ENCODE measurements at places on chromosomes 2 and 18.

DNA sequence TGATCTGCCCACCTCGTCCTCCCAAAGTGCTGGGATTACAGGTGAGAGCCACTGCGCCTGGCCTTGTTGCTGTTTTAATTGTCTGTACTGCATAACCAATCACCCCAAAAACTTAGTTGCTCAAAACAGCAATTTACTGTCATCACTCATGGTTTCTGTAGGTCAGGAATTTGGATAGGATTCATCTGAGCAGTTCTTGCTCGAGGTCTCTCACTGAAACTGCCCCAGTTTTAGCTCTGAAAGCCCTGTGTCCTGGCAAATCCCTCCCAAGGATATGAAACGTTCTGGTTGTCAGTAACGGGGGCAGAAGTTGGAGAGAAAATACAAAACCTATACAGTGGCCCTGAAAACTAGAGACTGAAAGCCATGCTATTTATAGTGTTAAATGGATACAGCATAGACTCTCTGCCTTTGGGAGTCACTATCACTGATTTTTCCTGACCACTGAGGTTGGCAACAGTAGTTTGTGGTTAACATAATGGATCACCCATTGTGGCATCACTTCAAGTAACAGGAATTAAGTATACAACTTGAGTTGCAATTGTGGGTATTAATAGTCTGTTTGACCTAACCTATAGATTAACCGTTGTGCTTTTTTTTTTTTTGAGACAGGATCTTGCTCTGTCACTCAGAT lies 27.2 kb upstream of the ERICH2 start:
- DNase-seq, result no peak

DNA sequence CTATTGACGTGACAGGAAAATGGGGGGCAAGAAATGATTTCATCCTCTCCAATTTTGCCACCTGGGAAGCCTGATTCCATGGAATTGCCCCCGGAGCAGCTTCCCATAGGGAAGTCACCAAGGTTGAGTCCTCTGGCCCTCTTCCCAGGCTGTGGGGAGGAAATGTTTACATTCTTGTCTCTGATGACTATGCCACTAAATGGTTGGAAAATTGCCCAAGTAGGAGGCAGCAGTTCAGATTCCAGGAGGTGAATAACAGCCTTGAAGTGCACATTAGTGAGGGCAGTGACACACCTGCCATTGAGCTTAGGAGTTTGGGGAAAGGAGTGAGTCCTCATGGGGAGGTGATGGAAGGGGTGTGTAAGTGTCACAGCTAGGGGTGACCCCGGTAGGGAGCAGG lies 449.2 kb upstream of the DCC start:
- DNase-seq, result no peak

DNA sequence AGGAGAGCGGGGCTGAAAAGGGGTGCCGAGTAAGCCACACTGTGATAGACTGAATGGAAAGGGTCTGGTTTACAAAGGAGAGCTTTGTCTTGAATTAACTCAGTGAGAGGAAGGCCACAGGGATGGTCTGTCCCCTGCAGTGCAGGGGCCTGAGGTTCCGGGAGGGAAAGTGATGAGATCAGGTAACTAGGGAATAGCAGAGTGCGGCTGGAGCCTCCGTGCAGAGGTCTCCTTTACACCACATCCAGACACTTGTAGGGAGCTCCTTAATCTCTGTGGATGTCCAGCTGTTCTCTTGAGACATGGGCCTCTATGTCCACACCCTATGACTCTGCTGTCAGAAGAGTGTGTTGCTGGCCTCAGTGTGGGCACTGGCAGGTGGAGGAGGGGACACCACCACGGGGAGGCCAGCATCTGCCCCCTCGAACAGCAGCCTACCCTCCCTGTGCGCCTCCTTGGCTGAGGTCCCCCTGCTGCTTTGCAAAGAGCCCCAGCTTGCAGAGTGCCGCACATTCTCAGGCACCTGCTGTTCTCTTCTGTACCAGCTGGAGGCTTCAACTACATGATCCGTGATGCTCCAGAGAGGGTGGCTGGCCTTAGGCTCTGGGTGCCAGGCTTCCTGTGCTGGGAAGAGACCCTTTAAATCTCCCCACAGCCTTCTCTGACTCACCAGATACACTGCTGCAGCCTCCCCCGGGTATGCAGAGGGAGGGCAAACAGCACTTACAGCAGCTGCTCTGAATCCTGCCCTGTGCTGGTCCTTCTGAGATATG lies 25.9 kb downstream of the ENOSF1 start:
- no peak for DNase-seq

- DNase-seq, result no peak
These were observed 217.1 kb downstream of the MREG start for GRCh38 chr2:215796140-215796855.

DNA sequence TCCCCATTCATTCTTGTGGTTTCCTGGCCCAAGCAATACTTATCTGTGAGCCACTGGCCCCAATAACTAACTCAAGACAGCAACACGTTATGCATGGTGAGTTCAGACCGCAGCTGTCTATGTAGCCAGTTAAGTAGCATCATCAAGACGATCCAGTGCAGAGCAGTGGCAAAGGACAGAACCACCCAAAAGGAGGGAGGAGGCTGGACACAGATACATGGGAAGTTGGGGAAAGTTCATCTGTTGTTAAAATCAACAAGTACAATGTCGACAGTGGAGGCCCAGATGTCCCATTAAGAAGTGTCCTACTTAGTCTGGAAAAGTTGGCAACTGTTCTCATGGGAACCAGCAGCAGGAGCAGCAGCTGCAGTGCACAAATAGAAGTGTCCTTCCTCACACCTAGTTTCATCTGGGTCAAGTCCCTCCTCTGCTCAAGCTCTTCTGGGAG lies 106.9 kb upstream of the THOC1 start:
- DNase-seq, result no peak

GRCh38 chr2:117562654-117563053 lies 251.8 kb upstream of the DDX18 start:
- DNase-seq, result no peak

DNA sequence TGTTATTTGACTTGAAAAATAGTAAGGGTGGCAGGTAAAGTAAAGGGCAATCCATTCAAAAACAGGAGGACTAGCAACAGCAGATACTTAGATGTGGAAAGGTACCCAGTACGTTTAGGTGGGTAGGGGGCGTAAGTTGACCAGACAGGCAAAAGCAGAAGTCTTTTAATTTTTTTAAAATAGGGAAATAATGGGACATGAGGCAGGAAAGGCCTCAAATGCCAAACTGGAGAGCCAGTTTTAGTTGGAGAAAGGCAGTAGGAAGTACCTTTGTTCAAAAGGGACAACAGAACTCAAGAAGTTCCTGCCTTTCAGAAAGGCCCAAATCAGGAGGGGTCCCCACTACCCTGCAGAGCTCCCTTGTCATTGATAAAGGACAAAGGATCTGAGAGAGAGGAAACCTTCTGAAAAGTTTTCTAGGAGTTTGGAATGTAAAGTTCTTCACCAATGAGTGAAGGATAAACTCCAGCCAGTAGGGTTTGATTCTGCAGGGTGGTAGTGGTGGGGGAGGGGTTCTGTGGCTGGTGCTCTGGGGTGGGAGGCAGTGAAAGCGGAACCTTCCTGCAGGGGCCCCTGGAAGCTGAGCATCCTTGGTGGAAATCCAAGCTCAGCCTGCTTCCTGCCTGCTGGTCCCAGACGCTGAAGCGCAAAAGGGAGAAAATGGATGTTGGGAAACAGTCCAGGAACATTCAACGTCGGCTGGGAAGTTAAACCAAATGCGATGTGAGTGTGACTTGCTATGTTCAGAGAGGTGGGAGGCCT lies 40.1 kb downstream of the TMEM17 start:
- no peak for DNase-seq

DNA sequence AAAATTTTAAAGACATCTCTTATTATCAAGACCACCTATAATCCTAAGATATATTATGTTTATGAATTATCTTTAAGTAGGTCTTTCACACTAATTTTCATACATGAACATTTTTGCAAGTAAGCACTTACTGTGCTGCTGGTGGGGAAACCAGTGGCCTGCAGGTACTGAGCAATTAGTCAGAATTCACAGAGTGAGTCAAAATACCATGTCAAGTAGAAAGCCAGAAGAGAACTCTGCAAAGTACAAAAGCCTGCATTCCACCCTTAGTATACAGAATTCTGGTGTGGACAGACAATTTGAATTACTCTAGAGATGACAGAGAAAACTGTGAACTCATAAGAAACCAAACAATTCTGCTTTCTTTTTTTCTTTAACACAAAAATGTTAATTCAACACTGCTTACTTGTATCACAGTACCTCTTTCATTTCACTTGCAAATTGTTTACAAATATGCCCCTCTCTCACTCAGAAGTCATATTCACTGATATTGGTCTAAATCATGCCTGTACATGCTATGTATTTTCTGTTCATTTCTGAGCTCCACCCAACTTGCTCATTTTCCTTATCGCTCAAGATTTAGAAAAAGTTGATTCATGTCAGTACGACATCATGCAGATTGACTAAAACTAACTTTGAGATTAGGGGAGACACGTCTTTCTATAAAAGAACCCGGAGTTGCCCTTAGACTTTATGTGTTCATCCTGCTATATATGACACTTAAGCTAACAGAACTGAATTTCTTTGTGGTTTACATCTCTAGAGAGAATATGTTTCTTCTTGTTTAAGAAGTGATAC lies 182.9 kb downstream of the IKZF2 start:
- no peak for DNase-seq

DNA sequence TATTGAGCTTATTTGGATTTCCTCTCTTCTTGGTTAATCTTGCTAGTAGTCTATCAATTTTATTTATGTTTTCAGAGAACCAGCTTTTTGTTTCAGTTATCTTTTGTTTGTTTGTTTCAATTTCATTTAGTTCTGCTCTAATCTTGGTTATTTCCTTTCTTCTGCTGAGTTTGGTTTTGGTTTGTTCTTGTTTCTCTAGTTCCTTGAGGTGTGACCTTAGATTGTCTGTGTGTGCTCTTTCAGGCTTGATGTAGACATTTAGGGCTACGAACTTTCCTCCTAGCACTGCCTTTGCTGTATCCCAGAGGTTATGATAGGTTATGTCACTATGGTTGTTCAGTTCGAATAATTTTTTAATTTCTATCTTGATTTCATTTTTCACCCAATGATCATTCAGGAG lies 141.6 kb downstream of the ZNF236 start:
- no peak for DNase-seq

DNA sequence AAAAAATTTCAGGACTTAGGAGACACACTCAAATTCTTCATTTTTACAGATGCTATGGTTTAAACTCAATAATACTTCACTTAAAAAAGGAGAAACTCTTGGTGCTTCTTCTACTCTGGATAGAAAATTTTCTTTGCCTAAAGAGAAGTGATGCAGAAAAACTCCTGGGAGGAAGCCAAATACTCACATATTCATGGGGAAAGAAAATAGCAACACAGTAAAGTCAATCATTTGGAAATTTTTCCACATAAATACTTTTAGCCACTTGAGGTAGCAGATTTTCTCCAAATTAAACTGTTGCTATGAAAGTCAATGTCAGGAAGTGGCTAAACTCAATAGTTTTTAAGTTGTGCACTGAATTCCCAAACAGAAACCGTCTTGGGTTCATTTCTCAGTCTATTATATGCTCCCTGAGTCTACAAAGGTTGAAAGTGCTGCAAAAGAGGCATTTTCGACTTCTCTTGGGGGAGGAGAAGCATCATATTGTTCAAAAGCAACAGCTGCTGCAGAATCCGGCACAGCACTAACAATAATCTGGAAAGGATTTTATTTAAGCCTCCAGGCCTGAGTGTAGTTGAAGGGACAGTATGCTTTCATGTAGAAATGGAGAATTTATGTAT lies 81.1 kb downstream of the UPP2 start:
- DNase-seq, result no peak

GRCh38 chr2:73984922-73985307 lies 205 bp downstream of the TET3 start:
- DNase-seq, result peak; percentile 57

GRCh38 chr2:43194121-43194869 lies 32.1 kb downstream of the ZFP36L2 start:
- no peak for DNase-seq

- no peak for DNase-seq
These were observed 703 bp downstream of the UGGT1 start for GRCh38 chr2:128091726-128092080.

DNA sequence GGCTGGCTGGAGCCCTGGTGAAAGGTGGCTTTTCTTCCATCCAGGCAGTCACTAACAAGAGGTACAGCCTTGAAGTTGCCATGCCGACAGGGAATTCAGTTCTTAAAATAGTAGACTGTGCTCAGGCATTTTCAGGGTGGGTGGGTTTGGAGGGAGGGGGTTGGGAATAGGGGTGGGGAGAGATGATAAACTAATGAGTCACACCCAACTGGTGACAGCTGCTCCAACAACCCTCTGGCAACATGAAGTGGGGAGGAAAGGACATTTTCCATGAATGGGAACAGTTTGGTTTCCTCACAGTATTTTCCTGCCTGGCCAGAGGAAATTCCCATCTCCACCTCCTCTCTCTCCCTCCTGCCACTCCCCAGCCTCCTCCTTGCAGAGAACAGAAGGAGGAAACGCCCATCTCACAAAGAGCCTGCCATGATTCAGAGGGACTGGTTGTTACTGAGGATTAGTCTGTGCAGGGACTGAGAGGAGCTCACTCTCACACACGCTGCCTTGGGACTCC lies 113.0 kb upstream of the SLC1A4 start:
- DNase-seq, result no peak

DNA sequence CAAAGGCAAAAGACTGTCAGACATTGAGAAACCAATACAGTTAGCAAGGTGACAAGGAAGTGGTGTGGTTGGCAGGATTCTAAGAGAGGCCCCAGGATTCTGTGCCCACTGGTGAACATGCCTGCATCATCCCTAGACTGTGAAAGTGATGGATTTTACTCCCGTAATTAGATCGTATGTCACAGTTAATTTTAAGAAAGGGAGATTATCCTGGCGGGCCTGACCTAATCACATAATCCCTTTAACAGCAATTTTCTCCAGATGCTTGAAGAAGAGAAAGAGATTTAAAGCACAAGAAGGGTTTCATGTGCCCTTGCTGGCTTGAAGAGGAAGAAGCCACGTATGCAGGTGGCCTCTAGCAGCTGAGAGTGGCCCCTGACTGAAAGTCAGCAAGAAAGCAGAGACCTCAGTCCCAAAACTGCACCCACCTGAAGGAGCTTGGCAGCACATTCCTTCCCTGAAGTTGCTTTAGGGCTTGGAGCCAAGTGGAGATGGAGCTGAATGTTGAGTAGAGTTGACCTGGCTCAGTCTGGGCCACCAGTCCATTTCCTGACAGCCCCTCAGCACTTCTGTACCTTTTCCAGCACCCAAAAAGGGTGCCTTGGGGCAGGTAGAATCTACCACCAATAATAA lies 49.1 kb downstream of the GTF3C3 start:
- no peak for DNase-seq
